ENCODE measurements at places on chromosomes 7 and 10.

DNA sequence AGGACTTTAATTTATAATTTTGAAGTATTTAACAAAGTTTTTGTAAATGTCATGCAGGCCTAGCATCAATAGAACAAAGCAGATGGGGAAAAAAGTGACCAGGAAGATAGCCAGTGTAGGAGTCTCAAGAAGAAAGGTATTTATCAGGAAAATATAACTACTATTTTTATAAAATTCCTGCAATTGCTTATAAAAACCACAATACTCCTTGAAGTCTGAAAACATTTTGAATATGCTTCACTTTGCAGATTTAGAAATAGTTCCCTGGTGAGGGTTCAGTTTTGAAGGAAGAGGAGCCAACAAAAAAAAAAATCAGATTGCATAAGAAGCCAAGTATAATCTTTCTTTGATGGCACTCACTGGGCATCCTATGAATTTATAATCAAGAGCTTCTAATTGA lies 34.1 kb downstream of the MTERF1 start:
- DNase-seq = no peak

- DNase-seq = no peak
Measured at GRCh38 chr7:78172267-78172757, 373.7 kb downstream of the PHTF2 start.

- no peak for DNase-seq
Measured at GRCh38 chr7:37216923-37217322, 231.7 kb downstream of the ELMO1 start.

GRCh38 chr10:72310241-72310633 lies 36.5 kb downstream of the DDIT4 start:
- DNase-seq = no peak

- DNase-seq = no peak
Measured at GRCh38 chr7:43108255-43109011, 4.0 kb upstream of the HECW1 start.

GRCh38 chr7:128933180-128933891 lies 4.4 kb upstream of the IRF5 start:
- no peak for DNase-seq

DNA sequence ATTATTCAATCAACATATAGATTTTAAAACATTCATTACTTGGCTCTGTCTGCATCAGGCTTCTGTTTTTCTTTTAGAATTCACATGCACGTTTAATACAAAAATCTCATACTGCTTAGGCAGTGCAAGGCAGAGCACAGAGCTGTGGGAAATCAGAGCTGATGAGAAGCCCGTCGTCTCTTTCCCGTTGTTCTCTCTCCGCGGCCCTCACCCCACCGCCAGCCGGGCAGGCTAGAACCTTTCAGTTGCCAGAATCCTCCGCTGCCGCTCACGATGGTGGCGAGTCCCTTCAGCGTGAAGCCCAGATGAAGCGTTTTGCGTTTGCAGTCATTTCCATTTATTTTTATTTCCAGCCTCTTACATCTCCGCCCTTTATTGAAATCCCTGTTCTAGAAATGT lies 648.2 kb downstream of the SDK1 start:
- DNase-seq = no peak

DNA sequence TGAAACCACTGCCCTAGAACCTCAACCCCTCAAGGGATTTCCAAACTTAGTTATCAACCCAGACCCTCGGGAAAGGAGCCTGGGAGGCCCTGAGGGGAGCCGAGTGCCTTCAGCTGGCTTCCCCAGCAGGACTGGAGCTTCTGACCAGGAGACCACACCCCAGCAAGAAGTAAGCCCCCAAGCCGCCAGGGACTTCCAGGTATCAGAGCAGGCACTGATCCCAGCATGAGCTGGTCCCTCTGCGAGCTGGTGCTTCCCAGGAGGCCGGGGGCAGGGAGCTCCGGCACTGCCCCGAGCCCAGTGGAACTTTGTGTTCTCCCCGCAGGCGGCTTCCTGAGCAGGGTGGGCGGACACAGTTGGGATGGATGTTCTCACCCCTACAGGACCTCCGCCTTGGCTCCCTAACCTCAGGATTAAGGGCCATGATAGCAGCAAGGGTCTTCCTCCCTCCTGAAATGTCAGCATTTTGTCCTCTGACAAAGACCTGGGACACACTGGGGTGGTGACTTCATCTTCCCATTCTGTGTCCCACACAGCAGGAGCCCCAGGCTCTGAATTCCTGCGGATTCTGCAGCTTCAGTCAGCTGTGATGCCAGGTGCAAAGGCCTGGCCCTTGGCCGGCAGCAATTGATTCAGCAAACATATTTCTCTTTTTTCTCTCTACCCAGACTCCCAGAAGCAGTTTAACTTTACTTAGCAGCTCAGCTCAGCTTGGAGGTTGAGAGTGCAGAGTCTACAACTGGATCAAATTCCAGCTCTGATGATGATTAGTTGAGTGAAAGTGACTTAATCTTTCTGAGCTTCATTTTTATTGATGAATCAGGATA lies 11.6 kb downstream of the ATP6V0E2 start:
- DNase-seq = no peak

- DNase-seq = no peak
Measured at GRCh38 chr7:135784013-135784412, 35.4 kb upstream of the FAM180A start.

DNA sequence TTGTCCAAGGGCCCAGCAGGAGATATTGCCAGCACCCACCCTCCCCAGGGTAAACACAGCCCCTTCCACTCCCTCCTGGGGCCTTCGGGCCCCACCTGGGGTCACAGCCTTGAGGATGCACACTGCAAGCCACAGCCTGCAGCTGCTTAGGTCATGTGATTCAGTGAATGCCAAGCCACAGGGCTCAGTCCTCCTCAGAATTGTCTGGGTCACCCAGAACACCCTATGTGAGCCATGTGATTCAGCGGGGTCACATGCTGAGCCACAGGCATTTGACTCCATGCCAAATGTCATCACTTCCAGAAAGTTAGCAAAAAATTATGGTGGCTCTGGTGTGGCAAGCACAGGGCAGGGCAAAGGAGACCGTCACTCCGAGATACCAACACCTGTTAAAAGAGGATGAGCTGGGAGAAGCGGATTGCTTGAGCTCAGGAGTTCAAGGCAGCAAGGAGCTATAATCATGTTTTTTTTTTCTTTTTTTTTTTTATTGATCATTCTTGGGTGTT lies 17.2 kb upstream of the PSAP start:
- no peak for DNase-seq

DNA sequence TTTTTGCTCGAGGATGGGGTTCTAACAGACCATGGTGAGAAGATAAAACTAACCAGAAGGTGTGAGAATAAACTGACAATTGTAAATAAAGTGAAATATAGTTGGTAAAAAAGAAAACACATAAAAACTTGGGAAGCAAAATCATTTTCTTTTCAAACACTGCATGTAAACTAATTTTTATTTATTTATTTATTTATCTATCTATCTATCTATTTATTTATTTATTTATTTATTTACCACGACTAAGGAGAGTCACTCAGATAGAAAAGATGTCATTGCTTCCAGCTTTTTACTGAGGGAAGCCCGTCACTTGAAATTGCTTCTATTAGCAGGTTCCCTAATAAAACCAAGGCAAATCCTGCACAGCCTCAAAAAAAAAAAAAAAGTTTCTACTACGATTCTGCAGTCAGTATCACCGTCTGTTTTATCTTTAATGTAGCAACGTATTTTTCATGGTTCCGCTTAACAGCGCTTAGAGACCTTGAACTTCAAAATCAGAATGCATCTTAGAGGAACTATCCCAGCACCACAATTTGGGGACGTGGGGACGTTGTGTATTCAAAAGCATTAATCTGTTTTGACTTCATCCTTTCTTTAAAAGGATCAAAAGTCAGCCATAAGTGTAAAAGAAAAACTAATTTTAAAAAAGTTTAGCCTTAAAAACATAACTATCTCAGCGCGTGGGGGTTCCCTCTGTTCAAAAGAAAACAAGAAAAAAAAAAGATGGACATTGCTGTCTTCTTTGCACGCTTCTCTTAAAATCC lies 33.3 kb upstream of the EBLN1 start:
- DNase-seq = no peak

GRCh38 chr7:81285142-81285871 lies 366.5 kb upstream of the SEMA3C start:
- DNase-seq = no peak

DNA sequence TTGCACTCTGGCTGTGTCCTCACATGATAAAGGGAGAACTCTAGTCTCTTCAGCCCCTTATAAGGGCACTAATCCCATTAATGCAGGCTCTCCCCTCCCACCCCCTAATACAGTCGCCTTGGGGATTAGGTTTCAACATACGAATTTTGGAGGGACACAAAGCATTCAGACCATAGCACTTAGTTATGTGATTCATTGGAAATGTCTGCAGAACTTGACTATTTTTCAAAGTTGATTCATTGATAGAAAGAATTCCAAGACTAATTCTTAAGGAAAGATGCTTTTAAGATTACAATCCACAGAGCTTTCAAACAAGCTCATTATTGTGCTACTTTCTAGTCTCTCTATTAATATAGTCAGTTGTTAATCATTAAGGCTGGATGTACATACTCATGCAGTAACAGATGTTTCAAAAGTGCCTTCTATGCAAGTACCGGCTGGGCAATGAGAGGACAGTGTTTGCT lies 85.3 kb upstream of the RPA3 start:
- DNase-seq = no peak

DNA sequence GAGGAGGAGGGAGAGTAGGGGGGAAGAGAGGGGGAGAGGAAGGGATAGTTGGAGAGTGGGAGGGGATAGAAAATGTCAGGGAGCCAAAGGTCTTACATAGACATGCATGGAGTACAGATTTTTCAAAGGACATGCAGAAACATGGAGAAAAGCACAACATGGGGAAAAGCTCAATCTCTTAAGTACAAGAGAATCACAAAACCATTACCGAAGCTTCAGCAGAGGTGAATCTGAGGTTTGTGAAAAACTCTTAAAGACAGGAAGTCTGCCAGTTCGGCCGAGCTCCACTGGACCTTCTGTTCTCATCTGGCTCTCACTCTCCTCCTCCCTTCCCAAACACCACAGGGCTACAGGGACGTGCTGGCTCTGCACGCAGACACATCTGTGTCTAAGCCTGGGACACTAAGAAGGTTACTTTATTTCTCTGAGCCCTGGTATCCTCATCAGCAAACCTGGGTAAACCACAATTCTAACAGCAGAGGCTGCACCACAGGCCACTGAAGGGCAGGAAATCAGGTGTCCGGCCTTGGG lies 133.9 kb downstream of the COBL start:
- DNase-seq = no peak

DNA sequence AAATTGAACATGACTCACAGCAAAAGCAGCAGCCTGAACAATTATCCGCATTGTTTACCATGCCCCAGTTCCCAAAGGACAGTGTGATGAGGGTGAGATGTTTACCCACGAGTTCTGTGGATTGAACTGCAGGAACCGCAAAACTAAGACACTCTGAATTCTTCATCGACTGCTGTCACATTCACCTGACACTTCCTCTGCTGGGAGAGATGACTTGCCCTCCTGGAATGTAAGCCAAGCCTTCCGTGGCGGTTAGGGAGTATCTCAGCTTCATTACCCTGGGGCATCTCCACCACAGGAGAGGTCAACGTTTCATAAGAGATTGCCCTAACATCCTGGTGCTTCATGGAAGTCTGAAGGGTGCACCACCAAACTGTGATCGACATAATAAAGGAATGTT lies 374.6 kb upstream of the ADARB2 start:
- no peak for DNase-seq

GRCh38 chr7:129773871-129774270 lies 162.4 kb downstream of the NRF1 start:
- no peak for DNase-seq

DNA sequence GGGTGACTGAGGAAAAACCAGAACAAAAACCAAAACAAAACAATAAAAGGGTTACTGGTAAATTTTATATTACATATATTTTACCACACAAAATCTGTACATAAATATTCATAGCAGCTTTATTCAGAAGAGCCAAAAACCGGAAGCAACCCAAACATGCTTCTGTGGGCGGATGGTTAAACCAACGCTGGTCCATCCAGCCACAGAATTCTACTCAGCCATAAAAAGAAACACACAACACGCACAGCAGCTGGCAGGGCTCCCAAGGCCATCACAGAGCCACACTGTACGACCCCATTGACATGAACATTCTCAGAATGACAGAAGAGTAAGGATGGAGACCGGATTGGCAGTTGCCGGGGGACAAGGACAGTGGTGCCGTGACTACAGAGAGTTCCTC lies 83.6 kb downstream of the PROSER2 start:
- no peak for DNase-seq

DNA sequence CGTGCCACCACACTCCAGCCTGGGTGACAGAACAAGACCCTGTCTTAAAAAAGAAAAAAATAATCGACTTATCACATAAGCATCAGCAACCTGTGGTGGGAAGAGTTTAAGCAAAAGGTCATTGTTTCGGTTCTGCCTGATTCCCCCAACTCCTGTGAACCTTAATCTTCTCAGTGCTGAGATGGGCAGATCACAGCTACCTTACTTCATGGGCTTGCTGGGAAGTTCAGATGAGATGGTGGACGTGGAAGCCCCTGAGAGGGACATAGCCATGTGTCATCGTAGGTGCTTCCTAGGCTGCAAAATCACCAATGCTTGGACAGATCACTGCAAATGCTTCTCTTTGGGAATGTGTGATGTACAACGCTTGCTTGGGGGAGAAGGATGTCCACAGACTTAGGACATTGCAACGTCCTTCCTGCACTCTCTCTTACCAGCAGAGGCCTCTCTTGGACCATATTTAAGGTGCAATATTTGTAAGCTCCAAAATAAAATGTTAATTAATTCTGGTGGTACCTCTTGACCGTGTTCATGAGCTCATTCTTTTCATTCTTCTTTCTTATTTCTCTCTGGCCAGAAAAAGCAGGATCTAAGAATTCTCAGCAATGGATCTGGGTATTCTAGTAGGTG lies 8.6 kb downstream of the GJD4 start:
- no peak for DNase-seq

DNA sequence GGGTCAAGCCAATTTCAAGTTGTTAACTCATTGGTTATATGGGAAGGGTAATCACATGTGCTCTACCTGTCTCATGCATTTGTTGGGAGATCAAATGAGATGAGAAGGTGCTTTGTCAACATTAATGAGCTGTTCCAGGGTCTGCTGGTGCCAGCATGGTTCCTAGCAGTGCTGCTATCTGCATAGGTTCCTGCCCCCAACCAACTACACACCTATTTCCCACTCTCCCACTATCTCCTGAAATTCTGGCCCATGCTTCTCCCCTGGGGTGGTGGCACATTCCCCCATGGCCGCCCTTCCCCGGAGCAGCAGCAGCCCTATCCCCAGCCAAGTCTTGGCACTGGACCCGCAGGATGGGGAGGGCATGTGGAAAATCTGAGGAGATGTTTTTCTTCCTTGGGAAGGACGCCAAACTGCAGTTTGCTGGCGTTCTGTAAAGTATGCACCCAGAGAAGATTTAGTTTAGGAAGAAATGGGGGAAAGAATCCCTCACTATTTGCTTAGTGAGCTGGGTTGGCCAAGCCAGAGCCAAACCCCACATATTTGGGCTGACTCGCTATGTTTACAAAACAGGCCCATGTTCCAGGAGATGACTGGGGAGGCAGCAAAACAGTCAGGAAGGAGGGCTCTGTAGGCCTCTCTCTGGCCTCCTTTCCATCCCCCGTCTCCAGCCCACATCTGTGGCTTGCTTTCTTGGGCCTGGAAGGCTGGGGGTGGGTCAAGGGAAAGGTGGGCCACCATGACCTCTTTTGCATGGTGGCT lies 42.5 kb downstream of the PPP1R3C start:
- no peak for DNase-seq

GRCh38 chr7:157033483-157034473 lies 23.3 kb upstream of the MNX1 start:
- no peak for DNase-seq

Measured in esophagus squamous epithelium (tissue), 5 donors.